ENCODE measurements at places on chromosomes 5 and 9.

DNA sequence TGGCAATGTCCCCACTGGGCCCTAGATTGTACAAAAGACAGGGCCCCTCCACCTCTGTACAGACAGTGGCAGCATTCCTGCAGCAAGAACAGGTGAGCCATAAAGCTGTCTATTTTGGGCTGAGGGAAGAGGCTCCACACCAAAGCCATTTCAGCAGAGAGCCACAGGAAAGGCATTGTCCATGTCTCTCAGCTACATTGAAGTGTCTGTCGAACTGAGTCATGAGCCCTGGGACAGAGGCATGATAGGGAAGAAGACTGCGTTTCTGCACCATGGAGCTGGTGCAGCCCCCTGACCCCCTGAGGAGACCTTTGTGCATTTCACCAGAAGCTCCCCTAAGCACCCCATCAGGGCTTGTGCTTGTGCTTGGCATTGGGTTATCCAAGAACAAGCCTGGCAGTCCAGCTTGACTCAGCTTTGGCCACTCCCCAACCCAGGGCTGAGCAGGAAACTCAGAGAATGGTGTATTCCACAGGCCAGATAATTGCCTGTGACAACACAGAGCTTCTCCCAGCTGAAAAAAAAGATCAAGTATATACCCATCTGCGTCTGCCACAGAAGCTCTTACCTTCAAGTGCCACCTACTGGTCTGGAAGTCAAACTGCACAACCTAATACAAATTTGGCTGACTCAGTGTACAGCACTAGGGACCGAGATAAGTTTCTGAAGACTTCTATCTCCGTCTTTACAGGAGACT lies 5.9 kb upstream of the FRMD3 start:
- DNase-seq = peak; percentile 19

DNA sequence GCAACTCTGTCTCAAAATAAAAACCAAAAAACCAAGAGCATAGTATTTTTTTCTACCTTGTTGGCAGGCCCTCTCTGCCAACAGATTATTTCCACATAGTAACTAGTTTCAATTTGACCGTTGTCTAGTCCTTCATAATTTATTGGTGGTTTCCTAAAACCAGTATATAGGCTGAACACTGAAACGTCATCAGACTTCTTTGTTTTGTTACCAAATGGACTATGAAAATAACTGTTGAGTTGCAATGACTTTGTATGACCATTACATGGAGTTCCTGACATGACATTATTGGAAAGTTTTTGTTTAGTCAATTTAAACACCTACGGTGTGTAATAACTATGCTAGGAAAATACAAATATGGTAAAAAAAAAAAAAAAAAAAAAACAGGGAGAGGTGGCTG lies 1.7 kb downstream of the AGGF1 start:
- no peak for DNase-seq

DNA sequence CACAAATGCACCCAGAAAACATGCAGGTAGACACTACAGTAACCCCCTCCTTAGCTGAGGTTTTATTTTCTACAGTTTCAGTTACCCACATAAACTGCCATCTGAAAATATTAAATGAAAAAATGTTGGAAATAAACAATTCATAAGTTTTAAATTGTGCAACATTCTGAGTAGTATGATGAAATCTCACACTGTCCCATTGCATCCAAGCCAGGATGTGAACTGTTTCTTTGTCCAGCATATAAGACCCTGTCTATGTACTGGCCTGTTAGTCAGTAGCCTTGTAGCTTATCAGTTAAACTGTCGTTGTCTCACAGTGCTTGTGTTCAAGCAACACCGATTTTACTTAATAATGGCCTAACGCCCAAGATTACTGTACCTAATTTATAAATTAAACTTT lies 630.5 kb downstream of the ANXA1 start:
- DNase-seq = no peak

DNA sequence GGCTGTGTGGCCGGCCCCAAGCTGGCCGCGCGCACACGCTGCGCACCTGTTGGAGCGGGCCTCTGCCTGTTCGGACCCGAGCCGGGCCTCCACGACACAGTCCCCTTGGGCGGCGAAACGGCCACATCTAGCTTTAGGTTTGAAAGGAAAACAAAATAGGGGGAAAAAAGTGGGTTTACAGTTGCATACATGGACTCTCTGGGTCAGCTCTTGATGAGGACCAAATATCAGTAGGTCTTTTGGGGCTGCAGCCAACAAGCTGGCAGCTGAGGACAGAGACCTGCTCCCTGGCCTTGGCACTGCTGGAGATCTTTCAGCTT lies 20.7 kb downstream of the IGIP start:
- no peak for DNase-seq

- no peak for DNase-seq
These were observed 106.0 kb downstream of the SMARCA2 start for GRCh38 chr9:2120926-2121689.

- no peak for DNase-seq
These were observed 122.5 kb downstream of the CETN3 start for GRCh38 chr5:90287036-90287435.

DNA sequence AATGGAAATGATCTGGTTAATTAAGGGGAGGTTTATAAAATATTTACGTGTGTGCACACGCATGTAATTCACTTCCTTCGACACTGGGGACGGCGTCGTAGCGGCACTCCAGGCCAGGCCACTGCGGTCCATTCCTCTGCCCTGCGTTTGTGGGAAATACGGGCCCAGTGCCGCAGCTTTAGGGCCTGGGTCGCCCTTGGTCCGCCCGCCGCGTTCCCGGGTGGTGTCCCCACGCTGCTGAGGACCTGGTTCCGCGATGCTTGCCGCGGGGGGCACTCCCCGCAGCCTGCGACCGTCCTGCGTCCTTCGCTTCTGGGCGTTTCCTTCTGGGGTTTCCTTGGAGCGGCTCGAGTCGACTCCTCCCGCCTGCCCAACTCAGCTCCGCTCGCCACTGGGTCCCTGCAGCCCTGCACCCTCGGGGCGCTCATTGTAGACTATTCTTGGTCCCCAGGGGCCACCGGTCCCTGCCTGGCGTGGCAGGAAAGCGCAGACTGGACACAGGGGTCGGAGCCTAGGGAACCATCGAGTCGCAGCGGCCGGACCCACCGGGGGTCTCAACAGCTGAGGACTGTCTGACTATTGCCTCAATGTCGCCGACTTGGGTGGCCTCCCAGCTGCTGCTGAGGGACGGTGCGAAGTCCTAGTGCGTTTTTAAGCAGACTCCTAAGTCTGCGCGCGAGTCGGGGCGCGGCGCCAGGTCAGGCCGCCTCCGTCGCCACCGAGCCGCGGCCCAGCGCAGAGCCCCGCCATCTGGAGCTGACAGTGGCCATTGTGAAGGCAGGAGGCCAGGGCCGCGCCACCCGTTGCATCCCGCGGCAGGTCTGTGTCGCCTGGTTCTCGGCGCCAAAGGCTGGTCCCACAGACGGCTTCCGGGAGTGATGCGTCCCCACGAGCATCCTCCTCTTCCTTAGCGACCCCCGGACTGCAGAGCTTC lies 4.4 kb upstream of the IRX1 start:
- DNase-seq = no peak

DNA sequence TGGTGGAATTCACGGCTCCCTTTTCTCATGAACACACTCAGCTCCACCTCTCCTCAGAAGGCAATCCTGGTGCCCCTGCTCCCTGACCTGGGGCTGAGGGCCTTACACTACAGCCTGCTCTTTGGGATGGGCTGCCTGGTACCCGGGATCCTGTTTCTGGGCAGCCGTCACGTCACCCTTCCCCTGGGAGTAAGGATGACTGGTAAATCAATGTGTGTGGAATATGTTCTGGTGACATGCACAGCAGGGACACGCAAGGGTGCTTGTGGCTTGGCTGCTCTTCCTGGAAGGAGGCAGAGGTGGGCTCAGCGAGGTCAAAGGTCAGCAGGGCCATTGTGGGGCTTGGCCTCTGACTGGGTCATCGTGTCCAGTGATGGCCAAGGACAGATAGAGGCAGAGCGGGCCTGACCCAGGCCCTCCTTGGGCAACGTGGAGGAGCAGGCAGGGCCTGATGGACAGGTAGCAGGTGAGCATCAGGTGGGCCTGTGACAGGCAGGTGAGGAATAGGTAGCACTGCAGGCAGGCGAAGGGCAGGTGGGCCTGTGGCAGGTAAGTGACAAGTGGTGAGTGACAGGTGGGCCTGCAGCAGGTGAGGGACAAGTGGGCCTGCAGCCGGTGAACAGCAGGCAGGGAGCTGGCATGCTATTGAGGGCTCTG lies 399.4 kb upstream of the IRX4 start:
- no peak for DNase-seq

GRCh38 chr5:1505506-1506241 lies 18.1 kb downstream of the LPCAT1 start:
- no peak for DNase-seq

- no peak for DNase-seq
These were observed 31.4 kb downstream of the ZCCHC7 start for GRCh38 chr9:37151812-37152211.

- DNase-seq = no peak
These were observed 32.2 kb upstream of the FRMD3 start for GRCh38 chr9:83570359-83570758.

DNA sequence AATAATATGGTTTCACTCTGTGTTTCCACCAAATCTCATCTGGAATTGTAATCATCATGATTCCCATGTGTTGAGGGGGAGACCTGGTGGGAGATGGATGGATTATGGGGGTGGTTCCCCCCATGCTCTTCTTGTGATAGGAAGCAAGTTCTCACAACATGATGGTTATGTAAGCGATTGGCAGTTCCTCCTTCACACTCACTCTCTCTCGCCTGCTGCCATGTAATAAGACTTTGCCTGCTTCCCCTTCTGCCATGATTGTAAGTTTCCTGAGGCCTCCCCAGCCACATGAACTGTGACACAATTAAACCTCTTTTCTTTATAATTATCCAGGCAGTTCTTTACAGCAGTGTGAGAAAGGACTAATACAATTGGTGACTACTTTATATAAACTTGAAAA lies 48.4 kb downstream of the PTBP3 start:
- no peak for DNase-seq

DNA sequence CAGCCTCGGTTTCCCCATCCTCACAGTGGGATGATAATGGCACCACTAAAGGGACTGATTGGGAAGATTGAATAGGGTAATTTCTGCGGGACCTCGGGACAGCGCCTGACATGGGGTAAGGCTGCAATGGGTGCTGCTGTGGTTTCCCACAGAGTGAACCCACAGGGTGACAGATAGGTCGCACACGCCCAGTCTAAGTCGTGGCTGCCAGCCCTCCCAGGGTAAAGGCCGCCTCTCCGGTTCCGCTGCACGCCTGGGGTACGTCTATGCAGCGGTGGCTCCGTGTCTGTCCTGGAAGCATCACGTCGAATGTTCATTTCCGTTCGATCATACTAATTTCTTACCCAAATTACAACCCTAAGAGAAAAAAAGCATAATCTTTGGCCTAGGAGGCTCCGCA lies 631 bp downstream of the CFAP77 start:
- no peak for DNase-seq

- DNase-seq = no peak
These were observed 49.1 kb downstream of the NXNL2 start for GRCh38 chr9:88583901-88584596.

- no peak for DNase-seq
These were observed 203.8 kb upstream of the ACO1 start for GRCh38 chr9:32180597-32180996.
